ENCODE measurements at places on chromosomes 12 and 14. TPM values are rescaled to one million over a fixed set of nuclear protein-coding genes. Genes with fewer than 3 reads are reported as not detected.

HSPB8 gene
- total RNA-seq = 32.3 TPM

PTPN21 gene
- 5.9 TPM for total RNA-seq

SLC39A2 gene
- total RNA-seq = not detected

PIANP gene
- total RNA-seq = not detected

ZC2HC1C gene
- 1.9 TPM for total RNA-seq

ANKS1B gene
- 0.46 TPM for total RNA-seq

KRT74 gene
- not detected for total RNA-seq

FSCB gene
- total RNA-seq = not detected

GZMB gene
- not detected for total RNA-seq

CLSTN3 gene
- 57.5 TPM for total RNA-seq

OTOGL gene
- not detected for total RNA-seq

MUCL1 gene
- total RNA-seq = not detected

LAG3 gene
- total RNA-seq = not detected

DCN gene
- 12.5 TPM for total RNA-seq

OR4E2 gene
- not detected for total RNA-seq

TMEM253 gene
- total RNA-seq = 0.43 TPM

DPY19L2 gene
- total RNA-seq = 6.9 TPM

MSRB3 gene
- total RNA-seq = 11.4 TPM

UBR7 gene
- total RNA-seq = 45.7 TPM

KRT6A gene
- 0.29 TPM for total RNA-seq

NAA30 gene
- 14.9 TPM for total RNA-seq

GLT1D1 gene
- 0.46 TPM for total RNA-seq

AGAP2 gene
- total RNA-seq = not detected

TMEM179 gene
- not detected for total RNA-seq

RHEBL1 gene
- total RNA-seq = 1.6 TPM

IRAK3 gene
- 1.9 TPM for total RNA-seq

SCNN1A gene
- 52.2 TPM for total RNA-seq

RNASE2 gene
- not detected for total RNA-seq

POP5 gene
- total RNA-seq = 54.5 TPM

IFI27 gene
- total RNA-seq = not detected

KRT72 gene
- not detected for total RNA-seq

SMCO2 gene
- total RNA-seq = not detected

SRRM4 gene
- not detected for total RNA-seq

KRT83 gene
- total RNA-seq = not detected

BCAT1 gene
- total RNA-seq = 14.6 TPM

CCDC184 gene
- total RNA-seq = 0.12 TPM

RPL10L gene
- total RNA-seq = not detected

SLC8A3 gene
- not detected for total RNA-seq

GNB3 gene
- total RNA-seq = 0.29 TPM

CCDC59 gene
- 83.2 TPM for total RNA-seq

ST8SIA1 gene
- 1.0 TPM for total RNA-seq

SRGAP1 gene
- 14.5 TPM for total RNA-seq

OTX2 gene
- total RNA-seq = not detected

E2F7 gene
- total RNA-seq = 20.5 TPM

CCNT1 gene
- 15.9 TPM for total RNA-seq

HOXC6 gene
- 3.2 TPM for total RNA-seq

RAB2B gene
- total RNA-seq = 13.2 TPM

PROX2 gene
- not detected for total RNA-seq

Data from epithelial cell of proximal tubule (primary cell).